ENCODE measurements at places on chromosomes 12 and 14.

- DNase-seq, result no peak
These were observed 365.3 kb downstream of the ZFP36L1 start for GRCh38 chr14:68427550-68427890.

GRCh38 chr12:96606644-96607043 lies 117.3 kb downstream of the CFAP54 start:
- no peak for DNase-seq

GRCh38 chr12:116689979-116690744 lies 47.7 kb downstream of the SPRING1 start:
- no peak for DNase-seq

DNA sequence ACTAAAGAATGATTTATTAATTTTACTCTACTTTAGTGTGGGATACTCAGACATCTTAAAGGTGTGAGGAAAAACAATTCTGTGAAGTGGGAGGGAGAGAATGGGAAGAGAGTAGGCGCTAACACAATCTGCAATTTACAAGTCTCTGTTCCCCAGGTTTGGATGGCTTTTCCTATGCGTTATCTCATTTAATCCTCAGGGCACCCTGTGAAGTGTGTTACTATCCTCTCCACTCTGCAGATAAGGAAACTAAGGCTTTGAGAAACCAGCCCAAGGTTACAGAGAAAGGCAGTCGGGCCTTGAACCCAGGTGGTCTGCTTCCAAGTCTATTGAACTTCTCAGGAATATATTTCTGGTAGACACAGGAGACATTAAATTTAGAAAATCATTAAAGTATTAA lies 36.2 kb upstream of the TUBA1C start:
- DNase-seq, result no peak

DNA sequence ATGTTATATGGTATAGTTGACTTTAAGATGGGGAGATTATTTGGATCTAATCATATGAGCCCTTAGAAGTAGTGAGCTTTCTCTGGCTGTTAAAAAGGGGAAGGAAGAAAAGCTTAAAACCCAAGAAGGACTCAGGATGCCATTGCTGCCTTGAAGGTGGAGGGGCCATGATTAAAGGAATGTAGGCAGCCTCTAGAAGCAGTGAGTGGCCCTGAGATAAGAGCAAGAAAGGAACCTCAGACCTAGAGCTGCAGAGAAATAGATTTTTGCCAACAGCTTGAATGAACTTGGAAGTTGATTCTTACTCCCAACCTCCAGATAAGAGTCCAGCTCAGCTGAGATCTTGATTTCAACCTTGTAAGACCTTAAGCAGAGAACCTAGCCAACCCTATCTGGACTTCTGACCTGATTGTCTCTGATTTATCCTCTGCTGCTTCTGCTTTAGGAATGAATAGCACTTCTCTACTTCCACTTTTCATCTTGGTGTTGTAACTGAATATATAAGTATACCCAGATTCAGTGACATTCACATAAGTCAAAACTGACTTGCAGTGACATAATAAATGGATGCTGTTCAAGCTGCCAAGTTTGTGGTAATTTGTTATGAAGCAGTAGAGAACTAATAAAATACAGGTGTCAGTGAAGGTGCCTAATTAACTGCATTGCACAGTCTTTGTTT lies 33.5 kb downstream of the RAD51B start:
- DNase-seq, result no peak

DNA sequence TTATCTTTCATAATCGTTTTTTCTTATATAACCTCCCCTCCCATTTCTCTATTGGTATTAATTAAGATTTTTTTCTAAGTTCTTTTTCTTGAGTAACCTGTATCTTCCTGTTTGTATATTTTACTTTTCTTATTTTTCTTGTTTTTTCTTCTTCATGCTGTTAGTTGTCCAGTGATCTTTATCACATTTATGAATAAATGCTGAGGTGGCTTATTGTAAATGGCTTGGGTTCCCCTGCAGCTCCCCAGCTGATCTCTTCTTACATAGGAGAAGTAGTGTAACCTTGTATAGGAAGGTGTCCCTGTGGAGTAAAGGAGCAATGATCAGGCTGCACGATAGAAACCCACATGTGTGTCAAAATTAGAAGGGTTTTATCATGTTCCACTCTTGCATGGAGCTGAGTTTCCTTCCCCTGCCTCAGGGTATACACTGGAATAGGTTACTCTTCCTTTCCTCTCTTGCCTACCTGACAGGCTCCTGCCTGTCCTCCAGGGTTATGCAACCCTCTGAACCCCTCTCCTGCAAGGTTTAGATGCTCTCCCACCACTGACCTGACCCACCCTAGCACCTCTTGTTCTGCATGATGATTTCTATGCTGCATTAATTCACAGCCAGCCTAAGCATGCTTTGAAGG lies 334.8 kb upstream of the RGS6 start:
- no peak for DNase-seq

- DNase-seq, result no peak
These were observed 578.9 kb upstream of the ATP2B1 start for GRCh38 chr12:90287585-90287984.

GRCh38 chr12:31318657-31319269 lies 7.2 kb downstream of the SINHCAF start:
- no peak for DNase-seq

DNA sequence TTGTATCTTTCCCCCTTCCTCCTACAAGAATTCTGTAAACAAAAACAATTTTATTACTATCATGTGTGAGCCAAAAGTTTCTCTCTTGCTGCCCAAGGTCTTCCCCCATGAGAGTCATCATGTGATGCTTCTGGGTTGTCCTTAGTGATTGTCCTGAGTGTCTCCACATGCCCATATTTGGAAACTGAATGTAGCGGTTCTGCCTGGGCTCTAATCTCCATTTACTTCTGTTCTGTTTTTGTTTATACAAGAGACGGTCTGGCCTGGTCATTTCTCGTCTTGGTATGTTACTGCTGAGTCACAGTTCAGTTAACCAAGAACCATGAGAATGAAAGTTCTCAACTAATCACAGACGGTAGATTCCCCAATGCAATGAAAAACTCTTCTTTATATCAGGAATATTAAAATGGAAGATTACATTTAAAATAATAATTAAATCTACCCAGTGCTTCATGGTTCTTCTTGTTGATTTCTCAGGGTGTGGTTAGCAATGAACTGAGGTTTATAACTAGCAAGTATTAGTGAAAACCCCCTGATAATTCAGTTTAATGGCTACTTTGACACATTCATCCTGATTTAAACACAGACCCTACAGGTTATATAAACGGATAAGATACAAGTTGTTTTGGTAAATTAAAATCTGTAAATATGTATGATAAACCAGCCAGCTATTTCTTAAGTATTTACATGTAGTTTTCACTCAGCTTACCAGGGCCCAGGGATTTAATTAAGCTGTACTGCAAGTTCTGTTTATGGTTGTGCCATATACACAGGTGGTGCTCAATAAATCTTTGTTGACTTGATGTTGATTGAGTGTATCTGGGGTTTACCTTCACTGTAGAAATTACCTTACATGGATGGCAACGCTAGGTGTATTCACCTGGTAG lies 81.1 kb downstream of the PELI2 start:
- DNase-seq, result no peak

- peak; percentile 46 for DNase-seq
These were observed 25.8 kb upstream of the STRAP start for GRCh38 chr12:15856097-15856982.

DNA sequence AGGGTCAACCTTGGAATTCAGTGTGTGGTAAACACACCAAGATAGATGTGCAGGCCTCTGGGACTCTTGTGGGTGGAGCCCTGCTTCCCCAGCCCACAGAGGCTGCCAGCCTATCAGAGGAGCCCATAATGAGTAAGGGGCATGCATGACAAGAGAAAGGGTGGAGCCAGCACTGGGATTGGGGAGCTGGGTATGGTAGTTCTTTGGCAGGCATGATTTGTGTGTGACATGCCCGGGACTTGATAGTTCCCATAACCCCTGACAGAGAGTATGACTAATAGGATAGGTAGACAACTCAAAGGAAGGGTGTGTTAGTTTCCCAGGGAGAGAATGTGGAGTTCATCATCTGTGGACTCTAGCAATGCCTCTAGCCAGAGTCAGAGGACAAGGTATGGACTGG lies 143.0 kb downstream of the EMP1 start:
- DNase-seq, result no peak

DNA sequence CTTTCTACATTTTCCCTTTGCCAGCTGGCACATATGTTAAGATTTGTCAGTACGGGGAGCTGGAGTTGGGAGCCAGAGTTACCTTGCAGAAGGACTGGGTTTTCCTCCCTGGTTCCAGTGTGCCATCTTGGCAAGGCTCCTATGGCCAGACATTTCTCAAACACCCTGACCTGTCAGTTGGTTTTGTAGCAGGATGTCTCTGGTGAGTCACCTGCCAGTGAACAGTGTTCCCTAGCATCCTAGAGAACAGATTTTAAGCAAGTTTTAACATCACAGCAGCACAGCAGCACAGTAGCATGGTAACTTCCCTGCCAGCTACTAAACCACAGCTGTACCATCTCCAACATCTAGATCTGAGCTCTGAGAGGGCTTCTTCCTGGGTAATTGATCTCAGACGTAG lies 26.2 kb upstream of the KTN1 start:
- no peak for DNase-seq

DNA sequence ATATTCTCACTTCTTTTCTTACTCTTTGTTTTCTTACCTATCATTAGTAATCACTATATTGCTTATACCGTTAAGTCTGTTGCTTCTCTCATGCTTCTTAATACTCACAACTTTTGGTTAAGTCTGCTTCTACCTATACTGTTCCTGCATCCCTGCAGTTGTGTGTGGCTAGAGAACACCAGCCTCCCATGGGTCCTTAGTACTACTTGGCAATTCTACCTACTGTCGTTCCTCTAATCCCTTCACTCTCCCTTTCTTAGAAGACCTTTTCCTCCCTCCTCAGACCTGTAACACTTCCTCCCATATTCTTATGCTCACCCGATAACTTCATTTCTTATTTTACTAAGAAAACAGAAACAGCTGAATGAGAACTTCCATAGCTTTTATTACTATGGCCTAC lies 29.3 kb downstream of the CNOT2 start:
- DNase-seq, result no peak

GRCh38 chr12:49615725-49616124 lies 7.6 kb upstream of the PRPF40B start:
- DNase-seq, result no peak

GRCh38 chr12:76674669-76675315 lies 89.1 kb upstream of the ZDHHC17 start:
- DNase-seq, result no peak

- no peak for DNase-seq
These were observed 217.6 kb upstream of the CNTN1 start for GRCh38 chr12:40474630-40475029.

DNA sequence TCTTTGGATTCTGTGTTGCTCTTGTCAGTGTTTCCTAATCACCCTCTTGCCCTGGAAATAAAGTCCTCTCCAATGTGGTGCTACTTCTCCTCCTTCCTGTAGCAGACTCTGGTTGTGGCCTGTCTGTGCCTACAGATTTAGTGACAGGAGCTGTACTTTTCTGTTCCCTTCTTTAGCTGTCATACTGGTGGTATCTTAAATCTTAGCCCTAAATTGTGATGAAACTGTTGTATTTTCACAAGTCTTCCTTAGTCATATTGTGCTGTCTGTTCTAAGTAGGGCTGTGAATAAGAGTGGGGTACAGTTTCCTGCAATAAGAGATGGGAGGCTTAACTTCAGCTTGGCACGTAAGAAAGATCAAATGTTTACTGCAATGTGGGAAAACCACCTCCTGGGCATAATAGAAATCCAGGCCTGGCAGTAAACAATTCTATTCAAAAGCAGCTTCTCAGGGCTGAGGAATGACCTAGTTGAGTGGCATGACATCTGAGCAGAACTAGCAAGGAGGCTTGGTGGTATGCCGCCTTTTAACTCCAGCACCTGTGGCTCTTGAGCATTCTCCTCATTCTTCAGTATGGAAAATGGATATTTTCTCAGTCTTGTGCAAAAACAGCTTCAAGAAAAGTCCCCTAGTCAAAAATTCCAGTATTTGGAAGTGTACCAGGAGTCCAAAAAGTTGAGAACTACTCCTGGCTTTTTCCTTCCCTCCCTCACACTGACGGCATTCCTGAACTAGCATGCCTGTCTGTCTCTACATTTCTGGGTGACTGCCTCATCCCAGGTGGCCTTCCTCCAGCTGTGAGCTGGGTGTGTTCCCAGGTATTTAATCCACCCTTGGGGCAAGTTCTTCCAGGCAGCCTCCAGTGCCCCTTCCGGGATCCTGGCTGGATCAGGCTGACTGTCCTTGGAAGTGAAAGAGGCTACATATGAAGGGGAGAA lies 19.5 kb downstream of the ANO6 start:
- no peak for DNase-seq

GRCh38 chr12:27486961-27487360 lies 37.0 kb upstream of the PPFIBP1 start:
- DNase-seq, result no peak

All from activated gamma-delta T cell treated with Interleukin-2 at 50 U/mL for 16 hours (primary cell).